Cerebellar nuclear complex (tissue), 1 donor: ENCODE measurements at places on chromosomes 5 and 9.

GRCh38 chr5:90802474-90803317 lies 244.1 kb downstream of the ADGRV1 start:
- DNase-seq, result no peak

- DNase-seq, result no peak
These were observed 533.3 kb downstream of the LRRC70 start for GRCh38 chr5:63111891-63112290.

DNA sequence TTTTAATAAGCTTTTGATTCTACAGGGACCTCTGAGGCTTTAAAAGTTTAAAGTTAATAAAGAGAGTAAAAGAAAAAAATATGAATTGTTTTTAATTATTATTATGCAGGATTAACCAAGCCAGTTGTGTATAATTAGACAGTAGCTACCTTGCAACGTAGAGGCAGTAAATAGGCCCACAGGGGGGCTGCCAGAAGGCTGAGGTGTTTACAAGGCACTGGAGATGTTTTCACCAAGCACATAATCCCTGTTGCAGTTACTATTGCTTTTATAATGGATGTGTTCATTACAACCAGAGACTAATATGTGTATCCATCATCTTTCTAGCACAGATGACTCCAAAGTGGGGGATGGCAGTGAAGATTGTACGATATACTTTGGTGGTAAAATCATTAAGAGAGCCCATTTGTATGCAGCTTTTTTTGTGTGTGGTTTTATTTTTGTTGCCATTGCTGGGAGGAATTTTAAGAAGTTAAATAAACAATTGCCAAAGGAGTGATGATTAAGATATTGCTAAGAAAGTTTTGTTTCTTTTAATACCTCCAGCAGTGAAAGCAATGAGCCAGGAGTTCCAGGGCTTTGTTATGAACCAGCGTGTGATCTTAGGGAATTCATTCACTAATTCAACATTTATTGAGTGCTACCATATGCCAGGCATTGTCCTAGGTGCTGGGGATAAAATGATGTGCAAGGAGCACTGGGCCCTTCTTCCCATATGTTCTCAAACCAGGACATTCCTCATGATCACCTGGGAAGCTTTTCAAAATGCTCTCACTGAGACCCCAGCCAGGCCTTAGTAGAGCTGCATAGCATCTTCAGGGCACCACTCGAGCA lies 138.7 kb upstream of the EFNA5 start:
- no peak for DNase-seq

- no peak for DNase-seq
These were observed 73.3 kb downstream of the DPYSL3 start for GRCh38 chr5:147436596-147436995.

DNA sequence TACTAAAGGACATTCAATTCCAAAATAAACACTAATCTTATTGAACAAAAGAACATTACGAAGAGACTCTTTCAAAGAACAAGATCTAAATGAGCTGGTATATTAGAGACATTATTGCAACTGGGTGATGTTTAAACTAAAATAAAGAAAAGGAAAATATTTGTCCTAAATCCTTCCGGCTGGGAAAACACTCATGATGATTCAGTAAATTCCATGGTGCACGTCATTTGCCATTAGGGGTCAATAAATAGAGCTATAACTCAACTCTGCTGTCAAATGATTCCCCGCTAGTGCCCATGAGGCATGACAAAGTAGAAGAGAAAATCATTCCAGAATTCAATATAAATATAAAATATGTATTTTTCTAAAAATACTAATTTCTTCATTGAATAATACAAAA lies 565.5 kb upstream of the TUSC1 start:
- DNase-seq, result no peak
